ENCODE measurements at places on chromosomes 6 and 20. TPM values are rescaled to one million over a fixed set of nuclear protein-coding genes. Genes with fewer than 3 reads are reported as not detected.
A peak's percentile ranks its signal among the peaks of the same experiment; 100 is the strongest.

GRCh38 chr20:32495217-32495565 is 89.9 kb downstream of the NOL4L start:
- no peak overlapping the region for H3K4me3 ChIP-seq
- peaks cover 8% of the 10 kb centered on the region for H3K27me3 ChIP-seq
- H3K4me1 ChIP-seq, result peaks cover 3% of the 10 kb centered on the region
- H3K36me3 ChIP-seq, result no peaks in the 10 kb centered on the region
- no peak overlapping the region for H3K27ac ChIP-seq

Gene CRIP3
- total RNA-seq, result 0.41 TPM

GRCh38 chr6:142952614-142953013 is 7.6 kb upstream of the HIVEP2 start:
- no peak for DNase-seq
- H3K27me3 ChIP-seq, result no peaks in the 10 kb centered on the region
- H3K27ac ChIP-seq, result no peak overlapping the region
- no peak overlapping the region for H3K4me3 ChIP-seq
- no peaks in the 10 kb centered on the region for H3K36me3 ChIP-seq
- H3K4me1 ChIP-seq, result peaks cover 5% of the 10 kb centered on the region

DNA sequence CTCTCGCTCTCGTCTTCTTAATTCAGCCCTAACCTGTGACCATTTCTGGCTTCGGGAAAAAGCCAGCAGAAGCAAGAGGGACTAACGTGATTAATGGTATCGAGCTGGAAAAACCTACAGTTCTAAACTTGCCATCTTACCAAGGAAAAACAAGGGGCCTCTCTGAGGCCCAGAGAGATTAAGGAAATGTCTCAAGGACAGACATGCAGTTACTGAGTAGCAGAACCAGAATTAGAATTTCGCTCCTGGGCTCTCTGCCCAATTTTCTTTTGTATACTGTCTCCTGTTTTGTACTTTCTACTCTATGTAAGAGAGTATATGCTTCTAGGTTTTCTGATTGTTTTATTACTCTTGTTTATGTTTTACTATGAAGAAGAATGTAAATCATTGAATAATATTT is 67.8 kb upstream of the LTV1 start:
- peak overlapping the region; percentile 83 for H3K27ac ChIP-seq
- no peak overlapping the region for H3K4me3 ChIP-seq
- H3K27me3 ChIP-seq, result no peaks in the 10 kb centered on the region
- DNase-seq, result no peak

DNA sequence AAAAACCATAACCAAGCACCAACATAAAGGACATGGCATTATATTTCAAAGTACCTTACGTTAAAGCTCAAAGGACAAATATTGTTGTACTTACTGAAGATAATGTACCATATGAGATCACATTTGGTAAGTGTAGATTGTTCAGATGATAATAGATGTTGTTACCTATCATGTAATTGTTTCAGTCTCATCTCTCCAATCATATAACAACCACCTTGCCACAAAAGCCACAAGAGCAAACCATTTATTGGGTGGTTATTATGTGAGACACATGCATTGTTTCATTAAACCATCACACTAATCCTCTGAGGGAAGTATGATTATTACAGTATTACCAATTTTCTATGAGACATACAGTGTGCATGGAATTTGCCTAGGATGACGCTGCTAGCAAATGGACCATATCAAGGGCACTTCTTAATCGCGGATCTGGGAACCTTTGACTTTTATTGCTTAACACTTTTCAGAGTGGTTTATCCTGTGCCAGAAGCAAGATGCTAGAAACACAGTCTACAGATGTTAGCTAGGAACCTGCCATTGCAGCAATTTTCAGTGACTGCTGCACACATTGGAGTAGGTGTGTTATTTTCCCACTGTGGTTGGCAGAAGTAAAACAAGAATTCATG is 149.8 kb upstream of the AKIRIN2 start:
- peaks cover 5% of the 10 kb centered on the region for H3K4me1 ChIP-seq
- H3K36me3 ChIP-seq, result no peaks in the 10 kb centered on the region
- H3K27me3 ChIP-seq, result no peaks in the 10 kb centered on the region
- no peak overlapping the region for H3K4me3 ChIP-seq

DNA sequence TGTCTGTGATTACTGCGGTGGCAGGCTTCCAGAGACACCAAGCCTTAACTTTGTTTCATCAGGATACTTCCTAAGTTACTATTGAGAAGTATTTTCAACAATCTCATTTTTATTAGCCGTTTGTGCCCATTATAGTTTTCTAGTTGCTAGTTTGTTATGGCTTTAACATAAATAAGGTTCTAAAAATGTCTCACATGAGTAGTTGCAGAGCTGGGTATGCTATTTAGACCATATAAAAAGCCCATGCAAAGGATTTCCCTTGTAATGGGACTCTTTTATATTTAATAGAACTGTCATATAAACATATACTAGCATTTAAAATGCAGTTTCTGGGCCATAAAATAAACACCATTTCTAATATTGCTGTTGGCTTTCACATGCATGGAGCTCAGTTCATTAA is 205.3 kb upstream of the TCF21 start:
- no peaks in the 10 kb centered on the region for H3K36me3 ChIP-seq
- no peak for DNase-seq

GRCh38 chr20:35232575-35232974 is 6.1 kb downstream of the MMP24 start:
- no peak for DNase-seq
- H3K27ac ChIP-seq, result no peak overlapping the region
- no peak overlapping the region for H3K4me3 ChIP-seq
- no peaks in the 10 kb centered on the region for H3K4me1 ChIP-seq
- H3K27me3 ChIP-seq, result peaks cover 8% of the 10 kb centered on the region

- H3K36me3 ChIP-seq, result no peaks in the 10 kb centered on the region
- DNase-seq, result no peak
- H3K27ac ChIP-seq, result peak overlapping the region; percentile 77
- peaks cover 27% of the 10 kb centered on the region for H3K4me1 ChIP-seq
- no peaks in the 10 kb centered on the region for H3K27me3 ChIP-seq
Measured at GRCh38 chr6:16238963-16239797, 793 bp downstream of the GMPR start.

- no peaks in the 10 kb centered on the region for H3K27me3 ChIP-seq
- DNase-seq, result no peak
- H3K36me3 ChIP-seq, result no peaks in the 10 kb centered on the region
- H3K4me3 ChIP-seq, result no peak overlapping the region
- no peaks in the 10 kb centered on the region for H3K4me1 ChIP-seq
Measured at GRCh38 chr6:135657207-135657606, 159.7 kb upstream of the AHI1 start.

DNA sequence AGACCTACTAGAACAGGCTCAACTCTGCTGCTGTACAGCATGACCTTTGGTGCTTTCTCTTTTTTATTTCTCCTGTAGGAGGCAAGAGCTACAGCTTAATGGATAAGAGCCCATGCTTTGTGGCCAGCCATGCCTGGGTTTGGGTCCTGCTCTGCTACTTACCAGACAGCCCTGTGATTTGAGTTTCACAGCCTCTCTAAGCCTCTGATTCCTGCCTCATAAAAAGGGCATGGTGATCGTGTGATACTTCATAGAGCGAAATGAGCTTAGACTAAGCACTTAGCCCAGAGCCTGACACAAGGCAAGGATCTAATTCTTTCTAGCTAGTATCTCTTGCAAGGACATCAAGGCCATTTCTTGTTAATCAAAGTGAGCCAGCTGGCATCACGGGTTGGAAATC is 19.3 kb upstream of the PDE7B start:
- no peaks in the 10 kb centered on the region for H3K36me3 ChIP-seq
- H3K4me3 ChIP-seq, result no peak overlapping the region
- DNase-seq, result no peak
- no peaks in the 10 kb centered on the region for H3K27me3 ChIP-seq
- H3K27ac ChIP-seq, result no peak overlapping the region

Gene OTOR
- total RNA-seq, result not detected

- DNase-seq, result no peak
- no peak overlapping the region for H3K4me3 ChIP-seq
- H3K4me1 ChIP-seq, result no peaks in the 10 kb centered on the region
- no peak overlapping the region for H3K27ac ChIP-seq
Measured at GRCh38 chr20:6169251-6169650, 46.4 kb upstream of the FERMT1 start.

DNA sequence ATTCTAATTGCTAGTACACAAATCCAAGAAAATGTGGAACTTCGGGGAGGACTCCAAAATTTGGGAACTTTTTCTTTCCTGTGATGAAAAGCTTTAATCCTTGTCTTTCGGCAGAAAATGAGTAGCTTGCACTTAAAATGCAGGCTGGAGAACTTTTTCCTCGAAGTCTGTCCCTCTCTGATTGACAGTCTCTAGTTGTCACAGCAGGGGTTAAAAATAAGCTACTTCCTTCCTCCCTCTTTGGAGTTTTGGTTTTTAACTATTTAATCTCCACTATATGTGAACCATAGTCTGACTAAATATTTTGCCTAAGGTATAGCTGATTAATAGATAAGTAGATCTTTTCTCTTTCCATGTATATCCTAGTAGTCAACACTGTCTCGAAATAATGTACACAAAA is 66.8 kb upstream of the MBOAT1 start:
- DNase-seq, result no peak
- H3K4me1 ChIP-seq, result no peaks in the 10 kb centered on the region
- H3K27ac ChIP-seq, result no peak overlapping the region
- no peaks in the 10 kb centered on the region for H3K36me3 ChIP-seq

GRCh38 chr20:45419188-45420091 is 3.5 kb downstream of the PIGT start:
- H3K27ac ChIP-seq, result peak overlapping the region; percentile 90
- H3K4me1 ChIP-seq, result peaks cover 23% of the 10 kb centered on the region
- H3K36me3 ChIP-seq, result peaks cover 14% of the 10 kb centered on the region
- H3K4me3 ChIP-seq, result no peak overlapping the region

Gene NKAIN4
- total RNA-seq, result not detected

DNA sequence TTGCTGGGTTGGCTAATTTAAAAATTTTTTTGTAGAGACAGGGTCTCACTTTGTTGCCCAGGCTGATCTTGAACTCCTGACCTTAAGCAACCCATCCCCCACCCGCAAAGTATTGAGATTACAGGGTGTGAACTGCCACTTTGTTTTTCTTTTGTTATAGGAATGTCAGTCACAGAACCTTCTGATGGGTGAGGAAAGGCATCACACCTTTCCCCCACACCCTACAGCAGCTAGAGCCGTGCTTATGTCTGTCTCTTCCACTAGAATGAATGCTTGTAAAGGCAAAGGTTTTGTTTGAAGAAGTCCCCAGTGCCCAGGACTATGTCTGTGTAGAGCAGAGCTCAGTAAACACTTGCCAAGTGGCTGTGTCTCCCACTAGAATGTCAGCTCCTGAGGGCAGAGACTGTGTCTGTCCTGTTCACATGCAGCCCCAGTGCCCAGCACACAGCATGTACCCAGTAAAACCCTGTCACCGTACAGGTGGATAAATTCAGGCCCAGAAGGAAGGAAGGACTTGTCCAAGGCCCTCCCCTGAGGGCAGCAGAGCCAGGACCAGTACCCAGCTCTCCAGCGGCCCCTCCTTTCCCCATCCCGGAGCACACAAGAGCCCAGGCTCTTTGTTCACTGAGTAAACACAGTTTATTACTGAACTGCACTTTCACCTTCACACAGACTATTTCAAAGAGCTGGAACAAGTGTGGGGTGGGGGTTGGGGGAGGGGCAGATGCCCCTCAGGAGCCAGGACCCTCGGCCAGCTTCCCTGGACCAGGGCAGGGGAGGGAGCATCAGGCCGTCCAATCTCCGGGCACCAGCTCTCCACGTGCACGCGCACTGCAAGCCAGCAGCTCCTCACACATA is 26.4 kb downstream of the COX4I2 start:
- H3K27ac ChIP-seq, result peak overlapping the region; percentile 67
- no peaks in the 10 kb centered on the region for H3K36me3 ChIP-seq
- no peak for DNase-seq
- peaks cover 77% of the 10 kb centered on the region for H3K4me1 ChIP-seq

All from esophagus squamous epithelium (tissue), 5 donors.